ENCODE measurements at places on chromosomes 11 and 22. TPM values are rescaled to one million over a fixed set of nuclear protein-coding genes. Genes with fewer than 3 reads are reported as not detected.

GRCh38 chr11:6319001-6319703, 1.1 kb downstream of the CAVIN3 start:
- peak; percentile 59 for DNase-seq
- peak overlapping the region; percentile 49 for H3K27ac ChIP-seq
- peak overlapping the region; percentile 80 for H3K4me3 ChIP-seq
- peaks cover 4% of the 10 kb centered on the region for H3K4me1 ChIP-seq

Gene ART1
- total RNA-seq, result not detected

DNA sequence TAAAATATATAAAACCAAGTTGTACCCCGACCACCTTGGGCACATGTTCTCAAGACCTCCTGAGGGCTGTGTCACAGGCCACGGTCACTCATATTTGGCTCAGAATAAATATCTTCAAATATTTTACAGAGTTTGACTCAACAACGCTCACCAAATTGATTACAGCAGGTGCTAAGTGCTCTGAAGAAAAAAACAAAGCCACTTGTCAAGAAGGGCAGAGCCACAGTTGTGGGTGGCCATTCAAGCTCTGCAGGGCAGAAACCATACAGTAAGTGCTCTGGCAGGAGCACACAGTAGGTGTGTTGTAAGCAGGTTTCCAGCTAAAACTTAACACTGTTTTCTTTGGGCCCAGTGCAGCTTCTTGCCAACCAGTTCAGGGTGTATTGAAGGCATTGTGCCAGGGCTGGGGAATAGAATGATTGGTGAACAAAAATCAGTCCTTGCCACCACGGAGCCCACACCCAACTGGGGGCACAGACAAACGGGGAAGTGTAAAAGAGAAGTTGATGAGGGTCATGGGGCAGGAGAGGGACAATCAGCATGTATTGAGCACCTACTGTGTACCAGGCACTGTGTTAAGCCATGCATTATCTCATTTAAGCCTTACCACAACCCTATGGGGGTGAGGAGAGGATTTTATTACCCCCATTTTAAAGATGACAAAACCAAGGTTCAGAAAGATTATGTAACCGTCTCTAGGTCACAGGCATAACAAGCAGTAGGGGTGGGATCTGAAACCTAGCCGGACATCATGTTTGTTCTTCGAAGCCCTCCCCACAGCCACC, 18.2 kb downstream of the ARRB1 start:
- no peaks in the 10 kb centered on the region for H3K27me3 ChIP-seq
- H3K4me3 ChIP-seq, result no peak overlapping the region
- no peak overlapping the region for H3K27ac ChIP-seq
- peaks cover 14% of the 10 kb centered on the region for H3K4me1 ChIP-seq

- DNase-seq, result no peak
- no peaks in the 10 kb centered on the region for H3K27me3 ChIP-seq
- H3K4me3 ChIP-seq, result no peak overlapping the region
- no peaks in the 10 kb centered on the region for H3K4me1 ChIP-seq
- H3K36me3 ChIP-seq, result peaks cover 9% of the 10 kb centered on the region
Observed at GRCh38 chr22:48940266-48941032, 887.2 kb downstream of the BRD1 start.

DNA sequence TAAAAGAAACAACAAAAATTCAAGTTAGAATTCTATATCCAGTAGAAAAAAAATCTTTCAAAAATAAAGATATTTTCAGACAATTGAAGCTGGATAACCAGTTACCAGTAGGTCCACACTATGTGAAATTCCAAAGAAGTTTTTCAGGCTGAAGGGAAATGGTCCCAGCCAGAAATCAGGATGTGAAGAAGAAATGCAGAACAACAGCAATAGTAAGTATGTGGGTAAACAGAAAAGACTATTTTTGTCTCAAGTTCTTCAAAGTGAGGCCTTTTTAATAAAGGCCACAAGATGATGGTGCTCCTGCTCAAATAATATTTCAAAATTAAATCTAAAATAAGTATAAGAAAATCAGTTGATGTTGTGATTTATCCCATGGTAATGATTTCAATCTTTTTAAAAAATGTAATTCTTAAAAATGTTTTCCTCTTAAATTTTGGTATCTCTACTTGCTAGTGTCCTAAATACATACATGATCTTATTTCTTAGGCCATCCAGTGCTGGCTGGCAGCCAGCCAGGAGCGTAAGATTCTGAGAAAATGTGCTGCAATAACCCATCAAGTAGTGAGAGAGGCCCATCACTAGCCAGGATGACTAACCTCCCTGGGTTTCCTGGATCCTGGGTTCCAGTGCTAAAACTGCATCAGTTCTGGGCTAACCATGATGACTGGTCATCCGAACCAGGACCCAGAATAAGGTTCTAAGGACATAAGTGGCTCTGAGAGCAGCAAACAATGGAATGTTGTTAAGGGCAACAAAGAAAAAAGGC, 15.6 kb upstream of the UCP3 start:
- H3K27ac ChIP-seq, result no peak overlapping the region
- no peaks in the 10 kb centered on the region for H3K27me3 ChIP-seq
- no peak overlapping the region for H3K4me3 ChIP-seq
- no peak for DNase-seq
- H3K4me1 ChIP-seq, result no peaks in the 10 kb centered on the region

- H3K4me3 ChIP-seq, result no peak overlapping the region
- DNase-seq, result no peak
- H3K27me3 ChIP-seq, result no peaks in the 10 kb centered on the region
- peaks cover 17% of the 10 kb centered on the region for H3K4me1 ChIP-seq
- no peak overlapping the region for H3K27ac ChIP-seq
Observed at GRCh38 chr11:46290011-46290410, 12.5 kb downstream of the CREB3L1 start.

DNA sequence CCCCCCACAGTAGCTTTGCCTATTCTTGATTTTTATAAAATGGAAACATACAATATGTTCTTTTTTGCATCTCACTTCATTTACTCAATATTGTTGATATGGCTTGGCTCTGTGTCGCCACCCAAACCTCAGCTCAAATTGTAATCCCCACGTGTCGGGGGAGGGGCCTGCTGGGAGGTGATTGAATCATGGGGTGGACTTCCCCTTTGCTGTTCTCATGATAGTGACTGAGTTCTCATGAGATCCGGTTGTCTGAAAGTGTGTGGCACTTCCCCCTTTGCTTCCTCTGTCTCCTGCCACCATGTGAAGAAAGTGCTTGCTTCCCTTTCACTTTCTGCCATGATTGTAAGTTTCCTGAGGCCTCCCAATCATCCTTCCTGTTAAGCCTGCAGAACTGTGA, 431.3 kb downstream of the MN1 start:
- no peaks in the 10 kb centered on the region for H3K27me3 ChIP-seq
- H3K36me3 ChIP-seq, result no peaks in the 10 kb centered on the region
- no peak overlapping the region for H3K4me3 ChIP-seq
- no peak overlapping the region for H3K27ac ChIP-seq
- no peak for DNase-seq

DNA sequence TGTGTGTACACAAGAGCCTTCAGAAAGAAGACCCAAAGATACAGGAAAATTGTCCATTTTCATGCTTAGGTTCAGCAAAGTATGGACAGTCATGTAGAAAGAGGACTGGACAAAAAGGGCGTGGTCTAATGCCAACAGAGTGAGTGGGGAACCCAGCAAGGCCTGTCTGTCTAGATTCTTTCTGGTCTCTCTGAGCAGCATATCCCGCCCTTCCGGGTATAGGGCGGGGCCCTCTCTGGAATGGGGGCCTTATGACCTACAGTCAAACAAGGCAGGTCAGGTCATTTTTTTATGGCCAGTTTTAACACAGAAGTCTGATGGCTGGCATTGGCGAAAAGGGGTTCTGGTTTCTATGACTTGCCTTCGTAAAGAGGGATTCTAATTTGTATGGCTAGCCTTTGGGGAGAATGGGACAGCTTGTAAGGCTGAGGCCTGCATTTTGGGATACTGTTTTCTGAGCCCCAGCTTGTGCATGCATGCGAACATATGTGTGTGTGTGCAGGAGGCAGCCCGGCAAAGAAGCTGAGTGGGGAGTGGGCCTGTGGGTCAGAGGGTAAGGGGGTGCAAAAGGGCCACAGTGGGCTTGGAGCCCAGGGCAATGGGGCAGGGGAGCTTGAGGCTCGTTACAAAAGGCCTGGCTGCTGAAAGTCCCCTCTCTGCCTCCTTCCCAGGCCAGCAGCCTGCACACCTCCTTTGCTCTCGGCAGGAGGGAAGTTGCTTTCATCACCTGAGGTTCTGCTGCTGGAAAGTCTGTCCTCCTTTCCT, 130.5 kb upstream of the B3GAT1 start:
- H3K4me3 ChIP-seq, result no peak overlapping the region
- no peaks in the 10 kb centered on the region for H3K4me1 ChIP-seq
- H3K36me3 ChIP-seq, result peaks cover 3% of the 10 kb centered on the region
- no peaks in the 10 kb centered on the region for H3K27me3 ChIP-seq
- DNase-seq, result peak; percentile 19

Measured in H9 (cell line).